SK-MEL-5 (cell line): ENCODE measurements at places on chromosomes 3 and 15.

GRCh38 chr3:119357190-119357589, 63.0 kb downstream of the ARHGAP31 start:
- no peak for DNase-seq

GRCh38 chr15:46956881-46957280, 760.4 kb upstream of the SEMA6D start:
- no peak for DNase-seq

- no peak for DNase-seq
Observed at GRCh38 chr3:4147556-4148118, 155.5 kb upstream of the SETMAR start.

GRCh38 chr3:183807881-183808280, 17.5 kb downstream of the MAP6D1 start:
- no peak for DNase-seq

DNA sequence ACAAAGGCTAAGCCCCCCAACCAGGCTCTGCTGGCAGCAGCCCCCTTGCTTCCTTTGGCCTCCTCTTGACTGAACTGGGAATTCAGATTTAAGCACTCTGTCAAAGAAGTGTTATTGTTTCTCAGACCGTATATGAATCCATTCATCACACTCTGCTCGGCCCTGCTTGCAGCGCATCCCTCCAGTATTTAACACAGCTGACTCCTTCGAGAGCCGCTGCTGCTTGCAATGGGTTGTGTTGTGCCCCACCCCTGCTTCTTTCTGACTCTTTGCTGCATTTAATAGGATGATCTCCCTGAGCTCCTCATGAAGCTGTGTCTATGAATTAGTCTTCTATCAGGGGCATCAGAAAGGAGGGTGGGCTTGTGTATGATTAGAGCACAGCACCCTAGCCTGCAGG, 31.2 kb downstream of the C3orf20 start:
- no peak for DNase-seq

GRCh38 chr3:48397767-48398681, 26.0 kb downstream of the FBXW12 start:
- DNase-seq: no peak

GRCh38 chr3:40078590-40078989, 230.9 kb upstream of the EIF1B start:
- DNase-seq: no peak

- DNase-seq: no peak
Observed at GRCh38 chr3:193963808-193964516, 172.0 kb upstream of the HES1 start.

DNA sequence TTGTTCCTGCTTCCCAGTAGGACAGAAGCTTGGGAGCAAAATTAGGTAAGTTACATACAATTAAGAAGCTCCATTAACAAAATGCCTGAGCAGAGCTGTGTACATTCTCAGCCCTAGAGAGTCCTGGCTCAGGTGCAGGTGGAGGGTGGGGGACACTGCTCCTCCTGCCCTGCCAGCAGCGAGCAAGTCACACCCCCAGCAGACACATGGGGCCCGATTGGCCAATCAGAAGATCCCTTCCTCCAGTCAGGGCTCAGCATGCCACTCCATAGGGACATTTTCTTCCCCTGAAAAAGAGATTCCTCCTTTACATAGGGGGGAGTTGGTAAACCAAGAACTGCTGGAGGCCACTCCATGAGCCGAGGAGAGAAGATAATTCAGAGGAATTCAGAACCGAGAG, 62.1 kb downstream of the PLXNA1 start:
- peak; percentile 58 for DNase-seq

GRCh38 chr3:32544894-32545293, 25.8 kb downstream of the DYNC1LI1 start:
- no peak for DNase-seq

DNA sequence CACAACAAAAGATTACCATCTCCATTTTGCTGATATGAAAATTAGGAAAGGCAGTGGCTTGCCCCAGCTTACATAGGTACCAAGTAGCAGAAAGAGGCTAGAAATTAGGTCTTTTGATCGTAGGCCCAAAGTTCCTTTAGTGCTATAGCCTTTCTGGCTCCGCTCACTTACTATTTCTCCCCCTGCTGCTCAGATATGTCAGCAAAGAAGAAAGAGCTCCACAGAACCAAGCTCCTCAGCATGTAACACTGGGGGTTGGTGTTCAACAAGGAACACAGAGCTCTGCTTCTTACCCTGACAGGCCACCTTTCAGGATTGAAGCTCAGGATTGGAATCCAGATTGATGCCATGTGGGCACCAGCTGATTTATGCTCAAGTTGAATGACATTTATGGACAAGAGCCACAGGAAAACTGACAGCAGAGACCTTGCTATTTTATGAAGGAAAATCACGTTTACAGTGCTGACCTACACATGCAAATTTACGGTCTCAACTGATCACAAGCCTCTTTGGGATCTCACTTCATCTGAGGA, 6.1 kb upstream of the IL12A start:
- DNase-seq: peak; percentile 28

GRCh38 chr15:72970933-72971760, 81.1 kb upstream of the NEO1 start:
- no peak for DNase-seq

GRCh38 chr15:92818651-92819277, 81.4 kb upstream of the CHD2 start:
- DNase-seq: no peak

DNA sequence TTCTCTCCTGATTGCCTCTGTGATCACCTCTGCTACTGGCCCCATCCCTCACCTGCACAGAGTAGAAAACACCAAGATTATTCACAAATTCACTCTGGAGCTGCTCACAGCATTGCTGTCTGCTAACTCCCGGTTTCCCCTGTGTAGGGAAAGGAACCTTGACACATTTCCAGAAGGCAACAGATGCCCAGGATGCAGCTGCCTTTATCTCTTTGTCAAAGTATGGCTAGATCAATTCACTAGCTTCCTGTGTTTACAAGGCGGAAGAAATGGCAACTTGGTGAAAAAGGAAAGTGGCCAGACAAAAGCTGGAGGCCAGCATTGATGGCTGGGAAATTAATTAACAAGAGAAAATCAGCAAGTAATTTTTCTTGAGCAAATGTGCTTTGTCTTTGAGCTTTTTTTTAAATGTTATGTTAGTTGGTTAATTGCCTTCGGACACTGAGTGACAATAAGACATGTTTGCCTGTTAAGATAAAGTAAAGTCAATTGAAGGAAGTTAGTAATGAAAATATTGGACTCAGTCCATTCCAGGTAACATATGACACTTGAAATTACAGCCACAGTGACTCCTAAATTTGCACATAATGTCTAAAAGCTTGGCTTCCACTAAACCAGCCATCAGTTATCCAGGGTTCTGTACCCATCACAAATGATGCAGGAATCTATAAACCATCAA, 394.6 kb upstream of the IL12A start:
- DNase-seq: no peak

GRCh38 chr3:97694876-97695275, 69.7 kb upstream of the ARL6 start:
- no peak for DNase-seq

DNA sequence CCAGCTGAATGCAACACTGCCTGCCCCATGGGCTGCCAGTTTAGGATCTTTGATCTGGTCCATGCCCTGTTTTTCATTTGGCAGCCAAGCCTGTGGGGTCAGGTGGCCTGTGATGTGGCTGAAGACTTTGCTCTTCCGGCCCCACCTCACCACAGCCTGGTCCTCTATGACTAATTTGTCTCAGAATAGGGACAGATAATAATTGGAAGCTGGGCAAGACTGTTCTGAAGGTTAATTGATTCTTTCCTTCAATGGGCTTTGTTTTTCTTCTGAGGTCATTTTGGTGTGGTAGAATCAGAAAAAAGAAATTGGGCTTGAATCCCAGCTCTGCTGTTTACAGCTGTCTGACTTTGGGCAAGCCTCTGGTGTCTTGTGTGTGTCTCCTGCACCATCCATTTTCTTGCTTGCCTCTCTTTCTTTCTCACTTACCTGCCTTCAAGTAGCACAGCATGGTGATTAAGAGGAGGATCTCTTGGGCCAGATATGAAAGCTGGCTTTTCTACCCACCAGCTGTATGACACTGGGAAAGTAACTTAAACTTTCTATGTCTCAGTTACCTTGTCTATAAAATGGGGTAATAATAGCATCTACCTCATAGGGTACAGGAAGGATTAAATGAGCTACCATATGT, 24.2 kb downstream of the ABHD2 start:
- DNase-seq: peak; percentile 43

GRCh38 chr3:21803604-21804003, 52.6 kb upstream of the ZNF385D start:
- DNase-seq: no peak

DNA sequence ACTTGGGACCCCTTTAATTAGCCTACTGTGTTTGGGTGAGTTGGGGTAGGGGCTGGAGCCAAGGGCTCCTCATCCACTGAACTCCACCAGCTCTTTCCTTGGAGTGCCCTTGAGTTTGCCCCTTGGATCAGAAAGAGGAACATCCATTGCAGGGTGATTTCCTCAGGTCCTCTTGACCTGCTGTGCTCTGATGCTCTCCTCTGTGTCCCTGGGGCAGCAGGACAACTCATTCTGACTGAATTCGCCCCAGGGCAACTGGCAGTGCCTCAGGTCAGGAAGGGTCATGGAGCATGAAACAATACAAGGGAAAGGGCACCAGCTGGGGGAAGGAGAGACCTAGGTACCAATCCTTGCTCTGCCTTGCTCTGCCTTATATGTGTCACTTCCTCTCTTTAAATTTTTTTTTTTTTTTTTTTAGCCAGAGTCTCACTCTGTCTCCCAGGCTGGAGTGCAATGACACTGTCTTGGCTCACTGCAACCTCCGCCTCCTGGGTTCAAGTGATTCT, 47.8 kb downstream of the BSN start:
- DNase-seq: no peak

DNA sequence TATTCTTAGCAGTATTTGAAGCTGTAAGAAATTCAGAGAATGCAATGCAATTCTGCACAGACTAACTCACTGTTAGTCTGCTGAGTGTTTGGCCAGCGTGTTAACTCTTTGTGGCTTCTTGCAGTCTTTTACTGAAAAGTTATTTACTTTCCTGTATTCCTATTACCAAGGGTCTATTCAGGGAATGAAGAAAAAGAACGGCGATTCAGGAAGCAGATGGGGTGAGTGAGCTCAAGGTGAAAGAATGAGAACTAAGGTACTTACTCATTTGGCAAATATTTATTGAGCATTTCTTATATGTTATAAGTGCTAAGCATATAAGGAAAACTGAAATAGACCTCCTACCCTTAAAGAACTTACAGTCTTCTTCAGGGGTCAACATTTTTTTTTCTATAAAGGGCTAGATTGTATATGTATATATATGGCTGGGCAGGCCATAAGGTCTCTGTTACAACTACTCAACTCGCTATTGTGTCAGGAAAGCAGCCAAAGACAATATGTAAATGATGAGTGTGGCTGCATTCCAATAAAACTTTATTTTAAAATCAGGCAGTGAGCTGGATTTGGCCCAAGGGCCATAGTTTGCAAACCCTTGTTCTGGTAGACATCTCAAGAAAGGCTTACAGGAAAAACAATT, 271.9 kb upstream of the GADL1 start:
- DNase-seq: no peak

GRCh38 chr3:37140899-37141541, 33.4 kb downstream of the LRRFIP2 start:
- no peak for DNase-seq

DNA sequence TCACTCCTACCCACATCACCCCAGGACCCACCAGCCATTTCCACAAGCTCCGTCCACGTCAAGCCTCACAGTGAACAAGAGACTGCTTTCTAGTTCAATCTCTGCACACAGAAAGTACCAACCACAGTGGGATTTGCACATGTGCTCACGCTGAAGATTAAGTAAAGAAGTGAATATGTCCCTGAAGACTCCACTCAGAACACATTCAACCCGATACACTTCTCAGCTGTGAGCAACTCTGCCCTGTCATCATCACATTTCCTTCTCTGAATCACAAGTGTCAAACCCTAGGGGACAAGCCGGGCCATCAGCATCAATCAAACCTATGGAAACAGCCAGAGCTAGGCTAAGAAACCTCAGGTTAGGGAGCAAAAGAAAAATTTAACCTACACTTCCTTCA, 1.9 kb downstream of the STIMATE start:
- no peak for DNase-seq

GRCh38 chr15:39194106-39194830, 386.6 kb upstream of the THBS1 start:
- no peak for DNase-seq

GRCh38 chr3:170425491-170426239, 7.0 kb downstream of the CLDN11 start:
- DNase-seq: peak; percentile 81

DNA sequence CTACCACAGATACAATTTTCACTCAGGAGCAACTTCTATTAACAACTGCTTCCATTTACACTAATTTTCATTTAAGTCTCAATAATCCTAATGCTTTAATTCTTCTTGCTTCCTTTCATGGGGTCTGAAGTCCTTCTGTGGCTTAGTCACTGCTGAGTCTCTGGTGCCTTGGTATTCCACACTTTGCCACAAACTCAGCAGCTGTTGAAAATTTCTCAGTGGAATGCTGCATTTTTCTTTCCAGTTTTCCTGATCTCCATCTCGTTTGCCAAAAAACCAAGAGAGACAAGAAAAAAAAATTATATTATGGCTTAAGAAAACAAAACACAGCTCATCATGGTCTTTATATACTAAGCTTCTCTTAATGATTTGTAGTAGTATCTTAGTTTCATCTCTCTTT, 269.2 kb upstream of the AZI2 start:
- DNase-seq: no peak

- DNase-seq: peak; percentile 28
Observed at GRCh38 chr3:143895805-143896204, 47.5 kb upstream of the SLC9A9 start.

DNA sequence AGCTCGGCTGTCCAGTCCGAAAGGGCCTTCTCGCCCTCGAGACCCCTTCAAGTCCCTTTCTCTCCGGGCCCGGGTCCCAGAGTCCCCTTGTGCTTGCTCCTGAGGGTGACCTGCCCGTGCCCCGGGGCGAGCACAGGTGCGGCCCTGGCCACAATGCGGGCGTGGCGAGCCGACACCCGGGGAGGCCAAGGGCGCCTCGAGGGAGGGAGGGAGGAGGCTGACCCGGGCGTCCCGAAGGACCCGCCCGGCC, 810 bp upstream of the MEF2A start:
- DNase-seq: no peak

GRCh38 chr3:31092748-31093589, 198.5 kb upstream of the GADL1 start:
- DNase-seq: no peak
